ENCODE measurements at places on chromosomes 4 and X.

GRCh38 chrX:36035550-36035949, 116.0 kb downstream of the CFAP47 start:
- no peaks in the 10 kb centered on the region for H3K27me3 ChIP-seq
- H3K4me3 ChIP-seq = no peak overlapping the region

DNA sequence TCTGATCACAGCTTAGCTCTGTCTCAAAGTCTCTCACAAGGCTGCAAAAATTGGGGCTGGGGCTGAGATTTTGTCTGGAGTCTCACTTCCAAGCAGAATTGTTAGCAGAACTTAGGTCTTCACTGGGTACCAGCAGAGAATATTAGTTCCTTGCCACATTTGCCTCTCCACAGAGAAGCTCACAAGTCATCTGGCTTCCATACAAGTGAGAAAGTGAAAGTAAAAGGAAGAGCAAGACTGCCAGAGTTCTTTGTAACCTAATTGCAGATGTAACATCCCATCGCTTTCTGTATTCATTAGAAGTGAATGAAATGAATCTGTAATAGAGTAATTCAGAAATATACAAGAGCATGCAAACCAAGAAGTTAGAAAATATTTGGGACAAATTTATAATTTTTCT, 624.1 kb upstream of the GNPDA2 start:
- H3K27ac ChIP-seq = no peak overlapping the region
- H3K4me1 ChIP-seq = no peaks in the 10 kb centered on the region
- no peak overlapping the region for H3K4me3 ChIP-seq
- no peaks in the 10 kb centered on the region for H3K36me3 ChIP-seq
- no peak for DNase-seq

- H3K4me1 ChIP-seq = peaks cover 8% of the 10 kb centered on the region
- DNase-seq = no peak
- peak overlapping the region; percentile 27 for H3K4me3 ChIP-seq
- H3K27ac ChIP-seq = no peak overlapping the region
- no peaks in the 10 kb centered on the region for H3K36me3 ChIP-seq
- H3K27me3 ChIP-seq = peaks cover 26% of the 10 kb centered on the region
Measured at GRCh38 chr4:41882625-41883347, 52.4 kb upstream of the TMEM33 start.

DNA sequence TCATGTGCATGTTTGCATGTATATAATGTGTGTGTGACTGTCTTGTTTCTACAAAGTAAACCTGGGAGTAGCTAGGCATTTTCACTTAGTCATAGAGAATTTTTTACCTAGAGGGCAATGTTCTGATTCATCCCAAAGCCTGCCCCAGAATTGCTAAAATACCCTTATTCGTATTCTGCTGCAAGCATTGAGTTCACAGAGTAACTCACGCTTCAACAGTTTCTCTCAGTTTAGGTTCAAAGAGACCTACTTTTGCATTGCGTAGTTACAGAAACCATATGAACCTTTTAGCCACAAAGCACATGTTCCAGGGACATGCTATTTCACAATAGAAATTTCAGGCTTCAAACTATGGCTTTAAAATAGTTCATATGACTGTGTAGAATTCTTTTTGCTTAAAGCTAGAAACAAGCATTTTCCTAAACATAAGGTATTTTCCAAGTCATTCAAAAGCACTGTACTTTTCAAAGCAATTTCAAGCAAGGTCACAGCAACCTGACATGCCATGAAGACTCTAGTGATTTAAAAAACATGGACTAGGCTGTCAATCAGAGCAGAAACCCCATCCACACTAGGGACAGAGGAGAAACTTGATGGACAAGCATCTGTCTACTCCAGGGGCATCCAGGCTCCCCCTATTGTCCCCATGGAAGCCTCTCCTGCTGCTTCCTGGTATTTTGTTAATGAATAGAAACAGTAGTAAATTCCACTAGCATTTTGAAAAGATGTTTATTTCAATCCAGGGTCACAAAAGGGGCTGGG, 81.5 kb upstream of the MAPK10 start:
- no peak for DNase-seq
- H3K4me3 ChIP-seq = no peak overlapping the region
- H3K36me3 ChIP-seq = no peaks in the 10 kb centered on the region
- peaks cover 2% of the 10 kb centered on the region for H3K4me1 ChIP-seq

- no peak overlapping the region for H3K27ac ChIP-seq
- peaks cover 2% of the 10 kb centered on the region for H3K4me1 ChIP-seq
- no peak for DNase-seq
- no peaks in the 10 kb centered on the region for H3K36me3 ChIP-seq
- peak overlapping the region; percentile 33 for H3K4me3 ChIP-seq
Measured at GRCh38 chr4:24913119-24913485, 260 bp upstream of the CCDC149 start.

DNA sequence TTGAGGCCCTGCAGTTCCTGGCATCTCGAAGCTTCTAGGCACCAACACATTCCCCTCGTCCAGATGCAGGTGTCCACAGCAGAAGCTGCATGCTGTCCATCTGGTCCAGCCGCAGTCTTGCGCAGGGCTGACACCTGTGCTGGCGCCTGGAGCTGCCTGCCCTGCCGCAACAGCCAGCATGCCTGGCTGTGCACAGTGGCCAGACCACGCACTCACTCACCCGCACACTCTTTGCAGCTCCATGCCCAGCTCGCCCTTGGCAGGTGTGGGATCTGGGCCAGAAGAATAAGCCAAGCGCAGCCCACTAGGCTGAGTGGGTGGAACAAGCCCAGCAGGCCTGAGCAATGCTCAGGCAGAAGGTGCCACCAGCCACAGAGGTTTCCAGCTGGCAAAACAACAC, 125.6 kb downstream of the PARM1 start:
- DNase-seq = no peak
- peaks cover 2% of the 10 kb centered on the region for H3K4me1 ChIP-seq
- H3K27me3 ChIP-seq = no peaks in the 10 kb centered on the region
- H3K27ac ChIP-seq = no peak overlapping the region

- no peak overlapping the region for H3K4me3 ChIP-seq
- peaks cover 19% of the 10 kb centered on the region for H3K36me3 ChIP-seq
- H3K4me1 ChIP-seq = no peaks in the 10 kb centered on the region
- no peaks in the 10 kb centered on the region for H3K27me3 ChIP-seq
- no peak for DNase-seq
Measured at GRCh38 chr4:67725981-67726380, 25.0 kb upstream of the UBA6 start.

DNA sequence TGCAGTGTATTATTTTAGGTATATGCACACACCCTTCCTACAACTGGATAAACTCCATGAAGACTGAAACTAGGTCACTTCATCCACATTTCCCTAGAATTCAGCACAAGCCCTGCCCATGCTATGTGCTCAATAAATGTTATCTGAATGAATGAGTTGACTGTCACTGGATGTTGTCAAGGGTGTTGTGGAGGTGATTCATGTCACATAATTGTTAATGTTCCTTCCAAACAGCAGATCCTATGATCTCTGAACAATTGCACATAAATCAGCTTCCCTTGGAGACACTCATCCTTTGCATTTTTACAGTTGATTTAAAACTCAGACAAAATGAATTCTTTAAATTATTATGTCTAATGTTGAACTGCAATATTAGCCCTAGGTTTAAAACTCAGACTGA, 154.7 kb downstream of the TSPAN5 start:
- H3K36me3 ChIP-seq = peaks cover 20% of the 10 kb centered on the region
- no peak overlapping the region for H3K4me3 ChIP-seq
- no peak overlapping the region for H3K27ac ChIP-seq
- no peak for DNase-seq
- H3K4me1 ChIP-seq = no peaks in the 10 kb centered on the region

DNA sequence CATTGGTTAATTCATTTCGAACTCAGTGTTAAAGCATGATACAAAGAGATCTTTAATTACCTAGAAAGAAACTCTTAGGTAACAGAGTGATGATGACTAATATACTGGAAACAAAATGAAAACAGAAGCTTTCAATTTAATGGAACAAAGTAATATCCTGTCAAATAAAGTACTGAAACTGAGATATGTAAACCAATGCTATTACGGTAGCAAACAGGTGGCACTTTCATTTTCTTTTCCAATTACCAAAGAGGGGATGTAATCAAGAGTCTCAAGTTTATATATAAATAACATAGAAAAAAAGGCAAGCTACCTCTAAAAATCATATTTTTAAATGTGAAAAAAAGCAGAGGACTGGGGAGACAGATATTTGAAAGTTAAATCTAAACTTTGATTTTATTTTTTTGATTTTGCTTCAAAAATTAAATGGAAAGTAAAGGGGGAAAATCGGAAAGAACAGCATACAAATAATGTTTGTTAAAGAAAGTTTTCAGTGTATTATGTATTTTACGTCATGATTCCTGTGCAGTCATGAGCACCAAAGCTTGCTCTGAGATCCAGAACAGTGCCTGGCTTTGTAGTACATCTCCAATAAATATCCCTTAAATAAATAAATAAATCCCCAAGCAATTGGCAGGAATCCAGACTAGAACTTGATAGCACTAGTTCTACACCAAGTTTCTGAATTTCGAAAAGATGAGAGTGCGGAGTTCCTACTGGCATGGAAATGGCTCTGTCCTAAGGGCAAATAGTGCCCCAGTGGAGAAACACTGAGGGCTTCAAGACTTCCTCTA, 25.0 kb upstream of the RAPGEF2 start:
- peaks cover 5% of the 10 kb centered on the region for H3K4me1 ChIP-seq
- DNase-seq = peak; percentile 20
- H3K27ac ChIP-seq = peak overlapping the region; percentile 50
- H3K36me3 ChIP-seq = no peaks in the 10 kb centered on the region

DNA sequence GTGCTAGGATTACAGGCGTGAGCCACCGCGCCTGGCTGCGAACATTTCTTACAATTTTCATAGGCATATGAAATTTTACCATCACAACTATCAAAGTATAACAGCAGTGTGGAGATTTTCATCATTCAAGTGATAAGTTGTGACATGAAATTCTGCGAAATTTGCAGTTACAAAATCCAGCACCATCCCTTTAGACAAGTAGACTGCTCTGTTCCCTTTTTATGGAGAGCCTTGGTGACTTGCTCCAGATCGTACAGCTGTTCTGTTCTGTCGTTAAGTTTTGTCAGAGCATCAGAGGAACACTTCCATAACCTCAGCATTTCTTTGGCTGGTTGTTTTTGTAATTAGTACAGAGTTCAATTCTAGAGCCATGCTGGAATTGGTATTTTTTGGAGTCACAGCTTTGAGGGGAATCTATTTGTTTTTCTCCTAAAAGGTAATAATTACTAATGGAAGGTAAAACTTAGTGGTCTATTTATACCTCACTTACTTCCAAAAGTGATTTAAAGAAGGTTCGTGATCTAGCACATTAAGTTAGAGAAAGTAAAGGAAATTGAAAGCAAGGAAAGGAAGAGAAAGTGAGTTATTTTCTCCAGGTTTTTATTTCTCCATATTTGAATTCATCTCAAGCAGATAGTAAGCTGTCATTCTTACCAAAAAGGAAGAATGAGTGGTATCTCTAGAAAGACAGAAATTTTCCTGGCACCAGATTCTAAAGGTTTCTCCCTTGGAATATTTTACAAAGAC, 22.1 kb downstream of the ZRSR2 start:
- H3K4me3 ChIP-seq = no peak overlapping the region
- DNase-seq = no peak

DNA sequence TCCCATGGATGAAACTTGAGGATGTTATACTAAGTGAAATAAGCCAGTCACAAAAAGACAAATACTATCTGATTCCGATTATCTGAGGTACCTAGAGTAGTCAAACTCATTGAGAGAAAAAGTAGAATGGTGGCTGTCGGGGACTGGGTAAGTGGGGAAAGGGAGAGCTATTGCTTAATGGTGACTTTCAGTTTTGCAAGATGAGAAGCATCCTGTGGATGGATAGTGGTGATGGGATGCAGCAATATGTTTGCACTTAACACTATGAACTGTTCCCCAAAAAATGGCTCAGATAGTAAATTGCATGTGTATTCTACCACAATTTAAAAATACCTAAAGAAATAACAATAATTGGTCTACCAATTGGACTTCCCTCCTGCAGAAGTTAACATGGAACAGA, 181.5 kb downstream of the SHROOM3 start:
- H3K27me3 ChIP-seq = peaks cover 16% of the 10 kb centered on the region
- no peaks in the 10 kb centered on the region for H3K36me3 ChIP-seq
- no peak overlapping the region for H3K4me3 ChIP-seq
- DNase-seq = no peak
- H3K4me1 ChIP-seq = no peaks in the 10 kb centered on the region

GRCh38 chrX:63746715-63747114, 38.3 kb downstream of the ARHGEF9 start:
- H3K36me3 ChIP-seq = peaks cover 1% of the 10 kb centered on the region
- H3K4me1 ChIP-seq = peaks cover 25% of the 10 kb centered on the region
- no peaks in the 10 kb centered on the region for H3K27me3 ChIP-seq
- peak overlapping the region; percentile 6 for H3K27ac ChIP-seq
- no peak for DNase-seq

GRCh38 chr4:113142351-113142750, 92.9 kb downstream of the ANK2 start:
- H3K27me3 ChIP-seq = no peaks in the 10 kb centered on the region
- H3K27ac ChIP-seq = no peak overlapping the region
- DNase-seq = no peak
- peaks cover 4% of the 10 kb centered on the region for H3K4me1 ChIP-seq
- H3K36me3 ChIP-seq = no peaks in the 10 kb centered on the region

DNA sequence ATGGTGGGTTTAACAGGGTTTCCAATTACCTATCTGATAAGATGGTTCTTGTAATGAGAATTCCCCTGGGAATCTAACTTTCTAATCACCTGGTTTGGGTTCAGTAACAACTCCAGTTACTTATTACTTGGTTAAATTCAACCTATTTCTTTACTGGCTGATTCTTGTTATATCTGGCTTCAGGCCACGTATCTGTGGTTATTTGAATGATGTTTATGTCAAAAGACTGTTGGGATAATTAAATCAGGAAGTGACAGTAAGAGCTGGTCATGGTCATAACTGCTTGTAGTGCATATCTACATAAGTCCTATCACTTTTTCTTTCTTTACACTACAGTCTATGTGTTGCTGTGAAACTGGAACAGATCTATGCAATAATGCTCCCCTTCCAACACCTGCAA, 108.1 kb downstream of the MID1 start:
- peaks cover 2% of the 10 kb centered on the region for H3K4me1 ChIP-seq
- no peaks in the 10 kb centered on the region for H3K36me3 ChIP-seq
- no peak overlapping the region for H3K4me3 ChIP-seq
- no peak for DNase-seq
- H3K27ac ChIP-seq = no peak overlapping the region

DNA sequence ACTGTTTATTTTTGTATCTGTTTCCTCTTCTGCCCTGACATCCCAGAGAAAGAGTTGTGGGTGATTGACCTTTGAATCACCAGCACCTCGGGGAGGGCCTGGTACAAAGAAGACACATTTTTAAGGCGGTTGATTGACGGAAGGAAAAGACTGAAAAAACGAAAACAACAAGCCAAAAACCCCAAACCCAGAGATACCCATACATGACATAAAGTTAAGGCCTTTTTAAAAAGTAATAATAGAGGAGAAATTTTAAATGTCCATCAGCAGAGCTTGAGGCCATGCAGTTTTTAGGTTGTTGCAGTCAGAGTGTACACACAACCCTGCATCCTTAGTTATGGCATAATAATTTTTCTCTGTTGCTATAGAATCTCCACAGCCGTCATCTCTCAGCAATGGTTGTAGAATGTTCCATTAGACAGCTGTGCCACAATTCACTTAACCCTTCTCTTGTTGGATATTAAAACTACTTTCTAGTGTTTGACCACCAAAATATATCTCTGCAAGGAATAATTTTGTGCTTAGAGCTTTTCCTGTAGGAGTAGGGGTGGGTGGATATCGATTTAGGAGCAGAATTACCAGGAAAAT, 110.2 kb downstream of the GNL3L start:
- peaks cover 6% of the 10 kb centered on the region for H3K36me3 ChIP-seq
- H3K27ac ChIP-seq = peak overlapping the region; percentile 99
- no peaks in the 10 kb centered on the region for H3K27me3 ChIP-seq
- peaks cover 3% of the 10 kb centered on the region for H3K4me1 ChIP-seq

GRCh38 chrX:137363559-137363958, 202.4 kb upstream of the ZIC3 start:
- H3K27me3 ChIP-seq = no peaks in the 10 kb centered on the region
- no peak overlapping the region for H3K4me3 ChIP-seq
- no peak overlapping the region for H3K27ac ChIP-seq
- DNase-seq = no peak
- H3K36me3 ChIP-seq = no peaks in the 10 kb centered on the region
- no peaks in the 10 kb centered on the region for H3K4me1 ChIP-seq
